K562 (cell line): ENCODE measurements at places on chromosomes 6 and 20. TPM values are rescaled to one million over a fixed set of nuclear protein-coding genes. Genes with fewer than 3 reads are reported as not detected.

GRCh38 chr20:51440589-51440988 lies 101.9 kb downstream of the NFATC2 start:
- no peaks in the 10 kb centered on the region for H3K27me3 ChIP-seq
- H3K4me1 ChIP-seq: peaks cover 11% of the 10 kb centered on the region
- H3K4me3 ChIP-seq: no peak overlapping the region
- H3K36me3 ChIP-seq: peaks cover 22% of the 10 kb centered on the region

DNA sequence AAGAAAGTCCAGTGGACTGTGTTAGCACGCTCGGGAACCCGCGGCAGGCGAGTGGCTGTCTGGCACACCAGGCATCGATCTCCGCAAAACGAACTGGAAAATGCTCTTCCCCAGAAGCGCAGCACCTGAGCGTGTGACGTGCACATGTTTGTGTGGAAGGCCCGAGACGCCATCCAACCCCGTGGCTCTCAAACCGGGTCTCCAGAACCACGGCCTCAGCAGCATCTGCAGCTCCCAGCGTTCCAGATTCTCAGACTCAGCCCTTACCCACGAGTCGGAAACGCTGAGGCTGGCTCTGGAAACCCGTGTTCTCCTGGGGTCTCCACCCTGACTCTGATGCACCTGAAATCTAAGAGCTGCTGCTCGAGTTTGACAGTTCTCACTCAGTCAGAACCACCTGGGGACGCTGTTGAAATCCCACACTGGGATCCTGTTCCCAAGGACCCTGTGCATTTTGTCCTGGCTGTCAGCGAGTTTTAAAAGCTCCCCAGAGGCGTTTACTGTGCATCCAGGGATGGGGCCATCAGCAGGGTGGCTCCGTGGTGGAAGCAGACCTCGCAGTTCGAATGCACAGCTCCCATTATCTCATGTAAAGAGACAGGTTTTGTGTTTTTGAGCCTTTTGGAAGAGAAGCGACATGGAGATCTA lies 69.0 kb downstream of the DLL1 start:
- no peak for DNase-seq
- H3K36me3 ChIP-seq: no peaks in the 10 kb centered on the region
- no peaks in the 10 kb centered on the region for H3K4me1 ChIP-seq

GRCh38 chr6:40287296-40287850 lies 299.8 kb downstream of the LRFN2 start:
- H3K27ac ChIP-seq: no peak overlapping the region
- no peaks in the 10 kb centered on the region for H3K4me1 ChIP-seq
- peaks cover 8% of the 10 kb centered on the region; the same call in 1 of the 3 replicates for H3K27me3 ChIP-seq
- no peaks in the 10 kb centered on the region for H3K36me3 ChIP-seq
- no peak overlapping the region for H3K4me3 ChIP-seq

DNA sequence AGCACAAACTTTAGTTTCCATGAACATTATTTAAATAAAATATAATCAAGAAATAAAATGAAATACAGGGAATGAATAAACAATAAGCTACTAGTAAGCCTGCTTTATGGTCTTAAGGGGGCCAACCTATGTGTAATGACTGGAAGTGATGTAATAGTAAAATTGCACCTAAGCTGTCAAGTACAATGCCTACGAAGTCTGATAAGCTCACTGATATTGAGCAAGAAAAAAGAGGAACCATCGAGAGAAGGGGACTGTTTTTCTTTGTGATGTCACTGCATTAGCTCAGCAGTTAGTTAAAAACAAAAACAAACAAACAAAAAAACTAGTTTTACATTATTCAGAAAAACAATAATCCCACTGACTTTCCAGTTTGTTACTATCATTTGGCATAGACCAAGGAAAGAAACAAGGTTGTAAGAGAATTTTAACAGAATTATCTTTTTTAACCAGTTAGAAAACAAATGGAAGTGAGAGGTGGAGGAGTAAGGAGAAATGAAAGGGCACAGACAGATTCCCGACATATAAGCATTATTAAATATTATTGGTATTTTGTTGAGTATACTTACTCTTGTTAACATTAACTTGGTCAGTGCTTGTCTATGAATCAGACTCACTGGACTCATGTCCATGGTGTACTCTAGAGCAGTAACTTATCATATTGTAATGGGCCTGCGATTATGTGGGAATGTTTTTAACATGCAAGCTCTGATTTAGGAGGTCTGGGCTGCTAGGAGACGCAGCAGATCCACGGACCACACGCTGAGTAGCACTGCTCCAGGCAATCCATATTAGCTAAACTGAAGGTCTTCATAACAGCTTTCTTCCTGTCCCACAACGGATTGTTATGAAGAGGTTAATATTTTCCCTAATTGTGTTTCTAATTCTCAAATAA lies 99.6 kb upstream of the HMGCLL1 start:
- H3K4me3 ChIP-seq: no peak overlapping the region
- no peaks in the 10 kb centered on the region for H3K36me3 ChIP-seq
- H3K27me3 ChIP-seq: no peaks in the 10 kb centered on the region
- H3K4me1 ChIP-seq: no peaks in the 10 kb centered on the region
- no peak for DNase-seq

DNA sequence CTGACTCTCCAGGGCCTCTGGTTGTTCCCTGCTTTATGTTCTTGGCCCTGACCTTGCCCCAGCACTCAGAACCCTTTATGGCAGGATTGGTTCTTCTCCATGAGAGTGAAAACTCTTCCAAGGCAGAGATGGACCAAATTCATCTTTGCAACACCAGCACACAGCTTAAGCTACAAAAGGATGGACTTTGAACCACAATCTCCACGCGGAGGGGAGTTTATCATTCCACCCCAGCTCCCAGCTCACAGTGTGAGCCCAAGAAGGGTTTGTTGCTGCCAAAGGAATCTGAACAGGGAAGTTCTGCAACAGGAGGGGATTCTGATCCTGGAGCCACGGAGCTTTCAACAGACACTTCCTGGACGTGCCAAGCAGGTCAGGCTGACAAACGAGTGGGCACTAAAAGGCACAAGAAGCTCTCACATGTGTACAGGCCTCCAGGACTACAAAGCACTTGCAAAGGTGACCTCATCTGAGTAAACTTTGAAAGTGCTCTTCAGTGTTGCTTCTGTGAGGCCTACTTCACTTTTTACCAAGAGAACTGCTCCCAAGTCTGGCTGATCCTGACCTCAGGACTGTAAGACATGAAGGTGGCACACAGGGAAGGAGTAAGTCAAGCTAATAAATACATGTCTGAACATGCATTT lies 8.9 kb downstream of the FITM2 start:
- no peak overlapping the region for H3K27ac ChIP-seq
- H3K27me3 ChIP-seq: 0 out of 2 replicates have a peak, but pooled peaks cover 5% of the 10 kb centered on the region

DNA sequence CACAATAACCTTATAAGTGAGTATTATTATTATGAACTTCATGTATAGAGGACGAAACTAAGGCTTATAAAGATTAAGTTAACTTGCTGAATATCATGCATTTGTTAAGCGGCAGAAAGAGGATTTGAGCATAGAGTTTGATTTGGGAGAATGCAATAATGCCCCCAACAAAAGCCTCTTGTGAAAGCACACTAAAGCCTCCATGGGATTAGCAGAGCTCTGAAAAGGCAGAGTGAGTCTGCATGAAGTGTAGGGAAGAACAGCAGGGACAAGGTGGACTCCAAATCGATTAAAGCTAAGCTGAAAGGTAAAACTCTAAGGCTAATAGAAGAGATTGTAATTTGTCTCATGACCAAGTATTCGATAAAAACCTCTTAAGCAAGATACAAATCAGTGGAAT lies 100.3 kb downstream of the SH3BGRL2 start:
- no peak overlapping the region for H3K4me3 ChIP-seq
- H3K27ac ChIP-seq: no peak overlapping the region
- H3K36me3 ChIP-seq: no peaks in the 10 kb centered on the region
- H3K27me3 ChIP-seq: peaks cover 2% of the 10 kb centered on the region; the same call in 1 of the 3 replicates

DNA sequence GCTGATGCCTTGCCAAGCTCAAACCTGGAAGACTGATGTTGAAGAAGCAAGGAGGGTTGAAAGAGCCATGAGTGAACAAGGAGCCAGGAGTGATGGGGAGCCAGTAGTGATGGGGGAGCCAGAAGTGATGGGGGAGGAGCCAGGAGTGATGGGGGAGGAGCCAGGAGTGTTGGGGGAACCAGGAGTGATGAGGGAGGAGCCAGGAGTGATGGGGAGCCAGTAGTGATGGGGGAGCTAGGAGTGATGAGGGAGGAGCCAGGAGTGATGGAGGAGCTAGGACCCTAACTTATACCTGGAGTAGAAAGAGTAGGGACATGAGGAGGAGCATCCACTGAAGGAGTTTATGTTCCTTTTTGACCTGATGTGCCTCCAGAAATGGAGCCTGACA lies 14.6 kb upstream of the CD93 start:
- no peak overlapping the region for H3K4me3 ChIP-seq
- no peak overlapping the region for H3K27ac ChIP-seq
- no peaks in the 10 kb centered on the region; the same call in 2 of the 3 replicates for H3K4me1 ChIP-seq
- H3K36me3 ChIP-seq: no peaks in the 10 kb centered on the region

- no peaks in the 10 kb centered on the region for H3K36me3 ChIP-seq
- DNase-seq: no peak
- H3K4me3 ChIP-seq: no peak overlapping the region
- peaks cover 4% of the 10 kb centered on the region; the same call in 1 of the 2 replicates for H3K4me1 ChIP-seq
Measured at GRCh38 chr6:108123946-108124345, 41.9 kb upstream of the NR2E1 start.

DNA sequence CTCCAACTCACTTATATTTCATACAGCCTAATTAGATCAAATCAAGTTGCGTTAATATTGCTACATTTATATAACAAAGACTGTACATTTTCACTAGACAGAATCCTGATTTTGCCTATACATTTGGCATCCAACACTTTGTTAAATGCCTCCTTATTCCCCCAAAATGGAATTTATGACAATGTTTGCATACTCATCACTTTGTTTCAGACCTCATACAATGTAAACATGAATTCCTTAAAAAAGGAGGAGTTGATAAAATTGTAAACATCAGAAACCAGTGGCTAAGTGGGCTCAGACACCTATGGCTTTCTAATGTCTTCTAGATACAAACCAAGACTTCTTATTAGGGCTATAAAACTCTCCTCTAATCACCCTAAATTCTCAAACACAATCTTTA lies 87.3 kb downstream of the CHD6 start:
- no peaks in the 10 kb centered on the region for H3K27me3 ChIP-seq
- no peak overlapping the region for H3K4me3 ChIP-seq
- H3K4me1 ChIP-seq: no peaks in the 10 kb centered on the region
- no peak overlapping the region for H3K27ac ChIP-seq
- peaks cover 11% of the 10 kb centered on the region for H3K36me3 ChIP-seq

- H3K27me3 ChIP-seq: no peaks in the 10 kb centered on the region
- DNase-seq: no peak
Measured at GRCh38 chr20:15031546-15032351, 694.3 kb upstream of the FLRT3 start.

DNA sequence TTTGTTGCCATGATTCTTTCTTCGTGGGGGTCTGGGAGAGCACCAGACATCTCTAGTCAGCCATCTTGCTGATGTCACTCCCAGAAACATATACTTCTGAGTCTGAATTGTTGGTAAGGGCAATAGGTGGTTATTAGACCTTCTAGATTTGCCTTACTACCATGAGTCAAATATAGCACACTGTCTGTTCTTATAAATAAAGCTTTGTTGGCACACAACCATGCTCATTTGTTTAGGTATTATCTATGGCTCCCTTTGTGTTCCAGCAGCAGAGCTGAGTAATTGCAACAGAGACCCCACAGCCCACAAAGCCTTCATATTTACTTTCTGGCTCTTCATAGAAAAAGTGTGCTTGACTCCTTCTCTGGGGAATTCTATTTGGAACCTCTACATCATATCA lies 62.9 kb downstream of the CDH26 start:
- H3K27ac ChIP-seq: no peak overlapping the region
- no peaks in the 10 kb centered on the region for H3K4me1 ChIP-seq
- H3K36me3 ChIP-seq: no peaks in the 10 kb centered on the region

GRCh38 chr6:47235964-47236760 lies 73.5 kb downstream of the TNFRSF21 start:
- DNase-seq: peak; percentile 20
- no peak overlapping the region for H3K4me3 ChIP-seq
- H3K27ac ChIP-seq: no peak overlapping the region
- H3K27me3 ChIP-seq: no peaks in the 10 kb centered on the region
- H3K4me1 ChIP-seq: no peaks in the 10 kb centered on the region
- H3K36me3 ChIP-seq: no peaks in the 10 kb centered on the region

- no peaks in the 10 kb centered on the region for H3K4me1 ChIP-seq
- H3K27ac ChIP-seq: no peak overlapping the region
- DNase-seq: no peak
- H3K4me3 ChIP-seq: no peak overlapping the region
Measured at GRCh38 chr20:4916971-4917881, 84.1 kb downstream of the SLC23A2 start.

DNA sequence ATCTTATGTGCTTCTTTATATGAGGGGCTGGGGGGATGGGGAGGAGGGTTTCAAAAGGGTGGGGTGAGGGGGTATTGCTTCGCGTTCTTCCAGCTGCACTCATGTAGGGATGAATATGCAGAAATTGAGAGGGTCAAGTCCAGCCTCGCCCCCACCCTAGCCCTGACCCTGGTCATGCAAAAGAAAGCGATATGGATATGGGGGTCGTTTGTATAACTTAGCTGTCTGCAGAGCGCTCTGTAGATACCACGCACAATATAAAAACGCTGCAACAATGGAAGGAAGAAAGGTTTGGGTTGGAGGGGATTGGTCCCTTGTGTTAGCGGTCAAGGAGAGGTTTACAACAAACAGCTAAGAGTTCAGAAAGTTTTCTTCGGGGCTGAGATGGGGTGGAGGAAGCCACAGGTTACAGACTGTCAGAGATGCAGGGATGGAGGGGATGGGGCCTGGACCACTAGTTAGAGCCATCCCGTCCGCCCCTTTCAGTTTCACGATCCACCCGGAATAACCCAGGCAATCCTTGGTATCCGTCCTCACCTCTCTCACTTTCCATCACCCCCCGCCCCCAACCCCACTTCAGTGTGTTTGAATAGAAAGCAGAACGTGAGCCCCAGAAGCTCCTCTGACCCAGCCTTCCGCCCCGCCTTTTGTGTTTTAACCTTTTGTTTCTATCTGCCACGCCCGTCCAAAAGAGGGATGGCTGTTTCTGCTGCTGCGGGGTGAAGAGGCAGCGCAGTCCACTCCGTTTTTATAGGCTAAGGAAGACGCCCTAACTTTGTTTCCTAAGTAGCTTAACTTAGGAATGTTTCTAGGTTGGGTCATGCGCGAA lies 73.5 kb downstream of the SOX4 start:
- H3K4me1 ChIP-seq: peaks cover 7% of the 10 kb centered on the region; the same call in 1 of the 2 replicates
- no peak for DNase-seq
- H3K36me3 ChIP-seq: no peaks in the 10 kb centered on the region
- H3K27me3 ChIP-seq: peaks cover 38% of the 10 kb centered on the region
- no peak overlapping the region for H3K4me3 ChIP-seq

GRCh38 chr6:15073883-15074465 lies 171.9 kb upstream of the JARID2 start:
- peaks cover 20% of the 10 kb centered on the region for H3K4me1 ChIP-seq
- no peak overlapping the region for H3K4me3 ChIP-seq
- no peak overlapping the region for H3K27ac ChIP-seq
- no peak for DNase-seq

DHX35 gene
- total RNA-seq: 14.7 and 16.9 TPM in 2 replicates

RNF217 gene
- total RNA-seq: 25.6 and 26.5 TPM in 2 replicates

SIRPB2 gene
- total RNA-seq: not detected in 2 replicates

CRISP2 gene
- total RNA-seq: not detected in 2 replicates

CYP21A2 gene
- total RNA-seq: 1.3 and 1.4 TPM in 2 replicates

OPRL1 gene
- total RNA-seq: 0.22 and 0.33 TPM in 2 replicates

DPM1 gene
- 75.2 and 81.4 TPM in 2 replicates for total RNA-seq

NNAT gene
- 0.13 TPM in 1 of 2 replicates, not detected in the other for total RNA-seq
